Cardiac muscle cell (in vitro differentiated cells and primary cell): ENCODE measurements at places on chromosomes 5 and 9. TPM values are rescaled to one million over a fixed set of nuclear protein-coding genes. Genes with fewer than 3 reads are reported as not detected.

DNA sequence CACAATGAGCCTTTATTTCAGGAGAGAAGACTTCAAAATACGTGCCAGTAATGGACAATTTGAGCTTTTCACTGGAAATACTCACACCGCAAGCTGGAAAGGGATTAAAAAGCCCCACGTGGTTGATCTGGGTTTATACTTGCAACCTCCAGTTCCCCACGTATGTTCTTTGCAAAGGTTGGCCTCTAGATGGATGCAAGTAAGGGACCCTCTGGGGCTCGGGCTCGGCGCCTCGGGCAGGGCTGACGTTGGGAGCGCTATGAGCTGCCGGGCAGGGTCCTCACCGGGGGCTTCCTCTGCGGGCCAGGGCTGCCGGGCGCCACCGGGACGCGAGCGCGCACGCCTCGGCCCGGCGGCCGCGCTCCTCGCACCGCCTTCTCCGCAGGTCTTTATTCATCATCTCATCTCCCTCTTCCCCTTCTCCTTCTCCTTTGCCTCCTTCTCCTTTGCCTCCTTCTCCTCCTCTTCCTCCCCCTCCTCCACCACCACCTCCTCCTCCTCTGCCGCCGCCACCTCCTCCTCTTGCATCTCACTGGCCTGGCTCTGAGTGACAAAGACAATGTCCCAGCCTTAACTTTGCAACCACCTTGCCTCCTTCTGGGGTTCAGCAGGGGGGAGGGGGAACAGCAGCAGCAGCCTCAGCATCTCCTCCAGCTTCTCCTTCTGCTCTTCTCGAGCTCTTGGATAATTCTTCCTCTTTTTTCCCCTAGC is 701 bp upstream of the ZNF462 start:
- H3K27ac ChIP-seq, result no peak overlapping the region
- H3K27me3 ChIP-seq, result no peaks in the 10 kb centered on the region
- peak overlapping the region; percentile 61 for H3K4me3 ChIP-seq
- H3K4me1 ChIP-seq, result peaks cover 9% of the 10 kb centered on the region

The GRM6 gene
- not detected in 2 replicates for total RNA-seq

DNA sequence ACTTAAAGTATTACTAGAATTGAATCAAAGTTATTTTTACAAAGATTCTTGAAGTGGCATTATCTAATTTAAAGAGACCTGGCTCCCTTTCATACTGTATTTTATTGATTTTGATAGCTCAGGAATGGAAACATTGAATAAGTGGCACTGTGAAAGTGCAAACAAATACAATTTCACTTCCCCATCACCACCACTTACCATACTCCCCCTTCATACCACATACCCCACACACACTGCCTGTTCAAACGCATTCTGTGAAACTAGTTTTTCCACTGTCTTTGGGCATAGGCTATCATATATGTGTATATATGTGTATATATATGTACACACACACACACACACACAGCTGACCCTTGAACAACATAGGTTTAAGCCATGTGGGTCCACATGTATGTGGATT is 62.1 kb upstream of the ATG10 start:
- H3K4me1 ChIP-seq, result no peaks in the 10 kb centered on the region
- no peak overlapping the region for H3K27ac ChIP-seq
- no peak for DNase-seq
- no peaks in the 10 kb centered on the region for H3K27me3 ChIP-seq
- H3K4me3 ChIP-seq, result no peak overlapping the region

The UQCRQ gene
- 97.0 and 217 TPM in 2 replicates for total RNA-seq

The GPR150 gene
- total RNA-seq, result 0.07 and 0.57 TPM in 2 replicates

The PRR7 gene
- total RNA-seq, result 26.4 and 29.0 TPM in 2 replicates

GRCh38 chr5:18944771-18945170 is 1043.2 kb downstream of the CDH18 start:
- H3K27ac ChIP-seq, result no peak overlapping the region
- no peaks in the 10 kb centered on the region for H3K4me1 ChIP-seq
- no peak for DNase-seq
- H3K27me3 ChIP-seq, result no peaks in the 10 kb centered on the region
